ENCODE measurements at places on chromosomes 6 and 20.

- no peak for DNase-seq
Measured at GRCh38 chr6:118042855-118043254, 135.8 kb downstream of the SLC35F1 start.

- no peak for DNase-seq
Measured at GRCh38 chr20:39851459-39851858, 837.6 kb downstream of the MAFB start.

GRCh38 chr6:56480654-56481337 is 161.9 kb downstream of the DST start:
- DNase-seq, result no peak

DNA sequence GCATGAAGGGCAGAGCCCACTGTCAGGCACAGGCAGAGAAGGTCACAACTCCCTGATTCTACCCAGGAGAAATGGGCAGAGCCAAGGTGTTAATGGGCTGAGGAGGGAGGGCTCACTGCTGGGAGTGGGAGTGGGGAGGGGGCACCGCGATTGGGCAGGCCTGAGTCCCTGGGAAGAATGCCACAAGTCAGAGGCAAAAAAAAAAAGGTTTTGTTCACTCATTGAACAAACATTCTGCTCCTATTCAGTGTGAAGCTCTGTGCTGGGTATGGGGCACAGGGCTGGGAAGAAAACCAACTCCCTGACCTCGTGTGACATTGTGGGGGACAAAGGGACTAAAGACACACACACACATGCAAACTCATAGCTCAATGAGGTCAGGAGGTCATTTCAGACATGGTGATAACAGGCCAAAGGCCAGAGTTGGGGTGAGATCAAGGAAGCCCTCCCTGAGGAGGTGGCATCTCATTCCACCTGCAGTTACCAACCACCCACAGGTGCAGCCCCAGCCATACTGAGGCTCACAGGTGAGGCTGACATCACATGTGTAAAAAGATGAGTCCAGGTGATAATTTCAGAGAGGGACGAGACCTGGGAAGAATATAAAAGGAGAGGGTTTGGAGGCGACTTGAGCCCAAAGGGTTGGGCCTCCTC is 3.2 kb upstream of the PMEPA1 start:
- DNase-seq, result no peak

- no peak for DNase-seq
Measured at GRCh38 chr6:127762284-127762683, 138.6 kb downstream of the THEMIS start.

DNA sequence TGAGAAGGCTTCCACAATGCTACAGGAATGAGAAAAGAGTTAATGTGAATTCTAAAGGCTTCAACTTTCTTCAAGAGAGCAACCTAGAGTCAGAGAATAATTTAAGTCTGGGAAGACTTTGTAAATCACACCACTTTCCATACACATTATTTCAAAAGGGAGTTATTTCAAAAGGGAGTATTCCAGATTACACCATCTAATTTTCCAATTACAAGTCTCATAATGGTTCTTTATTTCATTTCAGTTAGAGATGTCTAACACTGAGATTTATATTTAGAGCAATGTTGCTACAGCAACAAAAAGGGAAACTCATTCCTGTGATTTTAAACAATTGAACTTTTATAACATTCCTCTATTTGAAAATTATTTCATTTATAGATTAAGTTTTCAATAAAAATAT is 98.8 kb upstream of the DST start:
- DNase-seq, result no peak

- DNase-seq, result no peak
Measured at GRCh38 chr6:3527651-3527977, 70.8 kb upstream of the SLC22A23 start.

GRCh38 chr6:110815015-110815410 is 256 bp downstream of the CDK19 start:
- no peak for DNase-seq

DNA sequence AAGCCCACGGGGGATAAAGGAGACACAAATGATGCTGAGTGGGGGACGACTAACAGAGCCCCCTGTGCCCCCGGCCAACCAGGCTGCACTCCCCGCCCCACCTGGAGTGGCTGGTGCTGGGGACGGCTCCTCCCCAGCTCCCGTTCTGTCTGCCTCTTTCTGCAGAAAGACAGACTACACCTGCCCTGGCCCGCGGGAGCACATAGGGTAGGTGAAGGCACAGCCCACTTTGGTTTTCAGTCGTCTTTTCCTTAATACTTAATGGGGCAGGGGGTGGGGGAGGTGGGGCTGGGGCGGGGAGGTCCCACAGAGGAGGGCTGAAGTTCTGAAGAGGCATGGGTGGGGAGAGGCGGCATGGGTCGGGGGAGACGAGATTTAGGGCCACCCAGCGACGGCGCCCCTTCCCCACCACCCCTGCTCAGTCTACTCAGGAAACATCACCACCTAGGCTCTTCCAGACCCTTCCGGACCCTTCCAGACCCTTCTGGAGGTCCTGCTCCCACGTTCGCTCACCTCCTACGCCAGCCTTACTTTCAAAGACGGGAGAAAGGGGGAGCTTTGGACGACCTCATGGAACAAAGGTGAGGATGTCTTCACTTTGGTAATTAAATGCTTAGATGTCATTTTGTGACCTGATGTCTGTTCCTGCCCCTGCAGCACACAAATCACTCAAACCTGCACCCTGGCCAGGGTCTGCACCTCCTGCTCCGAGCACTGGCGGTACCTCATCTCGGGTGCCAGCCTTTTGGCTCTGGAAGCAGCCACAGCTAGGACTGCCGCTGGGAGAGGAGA is 21.2 kb upstream of the FRMD1 start:
- DNase-seq, result no peak

- no peak for DNase-seq
Measured at GRCh38 chr6:167227984-167228383, 63.1 kb upstream of the UNC93A start.

DNA sequence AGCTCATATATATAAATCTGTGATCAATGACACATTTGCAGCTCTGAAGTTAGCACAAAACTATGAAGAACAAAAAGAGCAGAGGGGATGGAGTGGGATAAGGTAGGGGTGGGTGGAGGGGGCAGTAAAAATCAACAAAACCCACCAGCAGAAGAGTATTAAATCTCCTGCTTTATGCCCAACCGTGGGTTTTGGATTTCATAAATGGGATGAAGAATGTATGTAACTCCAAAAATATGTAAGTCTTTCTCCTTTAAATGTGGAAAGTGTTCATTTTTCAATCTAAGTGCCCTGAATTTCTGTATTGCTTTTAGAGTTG is 480.3 kb upstream of the MARCKS start:
- DNase-seq, result no peak

- DNase-seq, result no peak
Measured at GRCh38 chr6:19759117-19759880, 77.9 kb upstream of the ID4 start.

GRCh38 chr6:52385074-52385473 is 23.1 kb downstream of the PAQR8 start:
- no peak for DNase-seq

DNA sequence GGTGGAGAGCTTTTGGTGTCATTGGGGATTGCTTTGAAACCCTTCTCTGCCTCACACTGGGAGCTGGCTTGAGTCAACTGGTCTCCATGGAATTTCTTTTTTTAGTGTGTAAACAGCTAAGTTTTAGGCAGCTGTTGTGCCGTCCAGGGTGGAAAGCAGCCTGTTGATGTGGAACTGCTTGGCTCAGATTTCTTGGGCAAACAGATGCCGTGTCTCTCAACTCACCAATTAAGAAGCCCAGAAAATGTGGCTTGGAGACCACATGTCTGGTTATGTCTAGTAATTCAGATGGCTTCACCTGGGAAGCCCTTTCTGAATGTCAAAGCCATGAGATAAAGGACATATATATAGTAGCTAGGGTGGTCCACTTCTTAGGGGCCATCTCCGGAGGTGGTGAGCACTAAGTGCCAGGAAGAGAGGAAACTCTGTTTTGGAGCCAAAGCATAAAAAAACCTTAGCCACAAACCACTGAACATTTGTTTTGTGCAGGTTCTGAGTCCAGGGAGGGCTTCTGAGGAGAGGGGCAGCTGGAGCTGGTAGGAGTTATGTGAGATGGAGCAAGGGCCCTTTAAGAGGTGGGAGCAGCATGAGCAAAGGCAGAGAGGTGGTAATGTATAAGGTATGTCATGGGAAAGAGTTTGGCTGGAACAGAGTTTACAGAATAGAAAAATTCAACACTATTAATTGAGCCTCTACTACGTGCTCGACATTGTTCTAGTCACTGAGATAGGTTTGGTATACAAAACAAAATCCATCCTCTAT is 31.2 kb downstream of the SRSF3 start:
- no peak for DNase-seq

GRCh38 chr20:41413169-41413568 is 46.6 kb upstream of the EMILIN3 start:
- DNase-seq, result no peak

DNA sequence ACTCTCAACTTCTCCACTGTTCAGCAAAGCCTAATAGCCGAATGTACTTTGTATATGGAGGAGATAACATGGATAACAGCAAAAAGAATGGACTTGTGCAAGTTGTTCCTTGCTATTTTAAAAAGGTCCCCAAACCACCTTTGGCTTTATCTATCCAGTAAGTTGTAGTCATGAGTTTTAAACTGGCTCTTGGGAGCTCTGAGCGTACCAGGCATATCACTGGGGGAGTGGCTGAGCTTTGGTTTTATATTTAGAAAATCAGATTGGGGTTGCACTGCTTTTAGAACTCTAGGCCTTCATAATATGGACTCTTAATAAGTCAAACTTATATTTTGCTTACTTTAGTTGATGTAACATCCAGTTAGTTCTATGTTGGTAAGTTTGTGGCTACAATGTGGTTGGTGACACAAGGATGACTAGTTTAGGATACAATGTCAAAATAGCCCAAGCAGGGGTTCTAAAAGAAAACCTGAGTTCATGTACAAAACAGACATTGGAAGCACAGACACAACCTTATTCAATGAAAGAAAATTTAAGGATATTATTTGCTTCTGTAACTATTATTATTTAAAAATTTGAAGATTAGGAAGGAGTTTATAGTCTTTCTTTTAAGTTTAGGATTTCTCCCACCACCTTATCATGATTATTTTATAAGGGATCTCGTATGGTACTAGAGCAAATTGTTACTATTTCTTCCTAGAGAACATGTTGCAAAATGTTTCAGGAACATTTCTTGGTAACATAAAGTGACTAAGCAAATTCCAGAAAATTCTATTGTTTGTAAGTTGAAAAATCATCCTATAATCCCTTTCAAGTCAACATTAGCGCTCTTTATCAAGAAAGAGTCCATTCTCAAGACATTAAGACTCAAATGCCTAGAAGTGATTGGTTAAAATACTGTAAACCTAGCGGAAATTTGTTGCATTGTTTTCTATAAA is 165.8 kb upstream of the SUPT3H start:
- DNase-seq, result no peak

DNA sequence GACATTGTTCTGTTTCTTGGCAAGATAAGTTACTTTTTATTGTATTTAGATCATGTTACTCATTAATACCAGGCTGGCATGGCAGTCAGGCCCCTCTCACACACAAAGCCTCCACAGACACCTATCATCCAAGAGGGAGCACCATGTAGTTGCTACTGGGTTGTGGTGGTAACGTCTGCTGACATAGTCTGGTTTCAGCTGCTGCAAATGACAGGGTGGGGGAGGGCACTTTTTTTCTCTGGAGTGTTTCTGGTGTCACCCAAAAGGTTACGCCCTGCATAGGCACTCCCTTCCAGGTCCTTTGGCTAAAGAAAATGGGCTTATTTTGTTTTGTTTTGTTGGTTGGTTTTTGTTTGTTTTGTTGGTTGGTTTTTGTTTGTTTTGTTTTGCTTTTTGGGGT is 236.4 kb upstream of the RIMS1 start:
- DNase-seq, result no peak

- DNase-seq, result no peak
Measured at GRCh38 chr6:100246206-100246605, 218.5 kb downstream of the SIM1 start.

DNA sequence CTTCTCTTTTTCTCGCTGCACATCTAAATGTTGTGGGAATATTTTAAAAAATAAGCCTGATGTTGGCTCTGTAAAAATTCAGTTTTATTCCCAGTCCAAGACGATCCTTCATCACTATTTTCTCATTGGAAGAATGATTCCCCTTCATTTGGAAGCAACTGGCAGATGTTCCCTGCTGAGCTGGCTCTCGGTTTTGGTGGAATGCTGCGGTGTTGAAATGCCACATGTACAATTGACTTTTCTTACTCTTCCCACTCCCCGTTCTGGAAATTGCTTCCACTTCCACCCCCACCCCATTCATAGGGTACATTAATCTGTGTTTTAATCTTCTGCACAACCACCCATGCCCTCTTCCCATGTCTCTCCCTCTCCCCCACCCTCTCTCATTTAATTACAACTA is 496.3 kb upstream of the MAP3K7 start:
- DNase-seq, result no peak

GRCh38 chr20:49989234-49990065 is 6.7 kb downstream of the SNAI1 start:
- DNase-seq, result no peak

DNA sequence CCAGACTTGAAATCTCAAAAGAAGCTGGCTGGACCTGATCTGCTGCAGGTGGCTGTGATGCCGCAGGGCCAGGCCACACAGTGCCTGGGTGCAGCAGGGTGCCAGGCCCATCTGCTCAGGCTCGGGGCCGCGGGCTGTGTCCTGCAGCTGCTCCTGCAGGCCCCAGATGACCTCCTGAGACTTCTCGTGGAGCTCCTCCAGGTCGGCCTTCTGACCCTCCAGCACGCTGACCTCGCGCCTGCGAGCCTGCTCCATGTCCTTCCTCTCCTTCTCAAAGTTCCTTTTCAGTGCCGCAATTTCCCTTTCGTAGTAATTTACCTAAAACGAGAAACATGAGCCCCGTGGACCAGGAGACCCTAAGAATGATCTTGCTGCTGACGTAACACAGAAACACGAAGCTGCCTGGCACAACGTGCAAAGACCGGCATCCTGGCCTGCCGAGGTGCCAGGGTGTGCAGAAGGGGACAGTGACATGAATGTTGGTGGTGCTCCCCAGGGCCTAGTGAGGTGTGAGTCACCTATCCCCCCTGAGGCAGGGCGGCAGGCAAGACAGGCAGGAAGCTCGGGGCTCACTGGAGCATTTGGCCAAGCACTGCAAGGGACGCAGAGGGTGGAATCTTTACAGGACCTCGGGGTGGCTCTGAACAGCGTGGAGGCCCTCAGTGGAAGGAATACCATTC is 71.6 kb downstream of the GINS1 start:
- DNase-seq, result no peak

- no peak for DNase-seq
Measured at GRCh38 chr20:641516-641875, 11.5 kb downstream of the SRXN1 start.

All from thoracic aorta (tissue), 2 donors.